ENCODE measurements at places on chromosomes 5 and 9.

GRCh38 chr9:7185612-7186011 lies 427.8 kb downstream of the KDM4C start:
- DNase-seq = peak; percentile 73

DNA sequence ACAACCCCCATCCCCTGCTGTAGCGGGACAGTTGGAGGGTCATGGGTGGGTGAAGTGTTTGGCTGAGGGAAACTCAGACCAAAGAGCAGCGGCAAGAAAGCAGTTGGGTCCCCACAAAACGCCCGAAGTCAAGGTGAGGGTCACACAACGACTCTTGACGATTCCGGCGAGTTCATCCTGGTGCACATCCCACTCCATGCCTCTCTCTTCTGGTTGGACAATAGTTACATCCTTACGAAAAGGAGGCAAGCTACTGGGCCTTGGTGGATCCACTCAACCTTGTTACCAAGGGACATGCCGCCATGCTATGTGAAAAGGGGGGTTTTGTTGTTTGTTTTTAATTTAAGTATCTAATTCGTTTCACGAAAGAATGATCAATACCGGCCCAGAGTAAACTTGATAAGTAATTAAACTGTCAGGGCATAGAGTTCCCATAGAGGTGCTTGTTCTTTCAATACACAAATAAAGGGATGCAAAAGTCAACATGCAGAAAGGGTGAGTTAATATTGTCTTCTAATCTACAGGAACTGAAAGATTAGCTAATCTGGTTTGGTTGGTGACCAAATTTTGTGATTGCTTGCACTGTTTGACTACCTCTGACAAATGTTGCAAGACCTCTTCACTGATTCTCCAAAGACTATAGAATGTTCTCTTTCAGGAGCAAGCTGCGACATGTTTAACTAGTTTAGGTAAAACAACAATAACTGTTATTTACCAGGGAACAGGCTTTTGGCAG lies 732 bp upstream of the SMIM15 start:
- DNase-seq = no peak

GRCh38 chr9:136698635-136699246 lies 11.5 kb upstream of the AGPAT2 start:
- no peak for DNase-seq

DNA sequence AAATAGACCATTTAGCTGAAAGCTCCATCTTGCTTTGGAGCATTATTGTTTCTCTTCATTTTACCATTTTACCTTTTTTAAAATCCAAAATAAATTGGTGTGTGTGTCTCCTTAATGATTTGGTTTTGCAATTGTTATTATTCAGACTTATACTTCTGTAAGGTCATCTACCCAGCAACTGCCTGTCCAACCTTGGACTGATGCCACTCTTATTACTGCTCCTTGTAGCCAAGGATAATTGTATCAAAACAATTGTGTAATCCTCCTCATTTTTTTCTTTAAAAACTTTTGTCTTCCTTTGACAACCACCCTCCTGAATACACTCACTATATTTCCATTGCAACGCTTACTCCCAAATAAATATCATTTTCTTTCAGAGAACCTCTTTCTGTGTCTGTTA lies 30.3 kb upstream of the HMGCR start:
- no peak for DNase-seq

DNA sequence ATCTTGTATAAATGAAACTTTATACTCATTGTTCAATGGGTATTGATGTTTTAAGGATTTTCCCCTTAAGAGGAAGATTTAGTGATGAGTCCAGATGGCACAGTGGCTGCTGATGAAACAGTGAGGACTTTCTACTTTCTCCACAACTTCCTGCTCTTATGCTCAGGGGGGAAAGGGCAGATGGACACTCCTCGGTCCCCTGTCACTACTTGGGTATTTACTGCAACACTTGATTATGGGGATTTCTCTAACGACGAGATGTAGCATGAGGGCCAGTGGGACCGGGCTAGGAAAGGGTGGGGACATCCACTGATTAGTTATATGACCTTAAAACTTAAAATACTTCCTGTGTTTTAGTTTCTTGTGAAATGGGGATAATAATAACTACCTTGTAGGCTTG lies 146.1 kb upstream of the HMHB1 start:
- DNase-seq = no peak

GRCh38 chr5:39665328-39665727 lies 240.5 kb upstream of the DAB2 start:
- no peak for DNase-seq

GRCh38 chr9:1997646-1998045 lies 17.5 kb upstream of the SMARCA2 start:
- no peak for DNase-seq

DNA sequence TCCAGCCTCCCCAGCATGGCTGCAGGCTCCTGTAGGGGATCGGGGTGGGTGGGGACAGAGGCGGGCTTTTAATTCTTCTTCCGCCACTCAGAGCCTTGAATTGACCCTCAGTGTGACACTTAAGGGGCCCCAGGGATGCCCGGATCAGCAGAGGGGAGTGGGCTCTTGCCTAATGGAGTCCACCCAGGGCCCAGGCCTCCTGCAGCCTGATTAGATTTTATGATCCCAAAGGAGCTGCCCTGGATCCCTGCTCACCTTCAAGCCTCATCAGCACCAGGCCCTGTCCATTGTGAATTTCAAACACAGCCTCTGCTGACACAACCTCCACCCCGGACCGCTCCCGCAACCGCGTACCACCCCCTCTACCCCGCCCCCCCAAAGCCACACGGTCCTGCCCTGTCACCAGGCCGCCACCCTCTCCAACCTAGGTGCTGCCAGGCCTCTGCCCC lies 214.1 kb upstream of the IER5L start:
- DNase-seq = no peak

DNA sequence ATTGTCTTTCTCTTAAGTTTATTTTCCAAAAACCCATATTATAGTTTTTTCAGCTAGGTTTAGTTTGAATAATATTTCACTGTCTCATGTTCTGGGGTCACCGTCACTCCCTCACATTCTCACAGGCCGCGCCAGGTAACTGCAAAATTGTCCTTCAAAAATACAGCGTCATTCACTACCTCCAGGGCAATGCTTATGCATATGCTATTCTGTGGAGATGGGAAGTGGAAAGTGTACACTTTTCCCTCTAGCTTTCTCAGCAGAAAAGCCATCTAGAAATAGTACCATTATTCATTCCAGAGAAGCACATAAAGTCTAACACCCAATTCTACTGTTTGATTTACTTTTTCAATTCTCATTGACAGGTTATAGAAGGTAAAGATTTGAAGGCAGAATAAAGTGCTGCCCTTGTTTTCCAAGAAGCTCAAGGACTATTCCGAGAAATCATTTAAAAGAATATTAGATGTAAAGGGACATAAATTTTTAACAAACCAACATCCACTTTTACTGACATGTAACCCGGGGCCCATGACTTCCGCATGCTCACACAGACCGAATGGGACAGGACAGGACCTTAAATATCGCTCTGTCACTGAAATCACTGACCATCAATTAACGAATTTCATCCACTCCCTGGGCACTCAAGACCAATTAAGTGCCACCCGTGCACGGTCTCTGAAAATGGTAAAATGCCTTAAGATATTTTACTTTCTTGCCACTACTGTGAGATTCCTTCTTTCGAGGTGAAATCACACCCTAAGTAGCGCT lies 720 bp downstream of the NUDT12 start:
- no peak for DNase-seq

DNA sequence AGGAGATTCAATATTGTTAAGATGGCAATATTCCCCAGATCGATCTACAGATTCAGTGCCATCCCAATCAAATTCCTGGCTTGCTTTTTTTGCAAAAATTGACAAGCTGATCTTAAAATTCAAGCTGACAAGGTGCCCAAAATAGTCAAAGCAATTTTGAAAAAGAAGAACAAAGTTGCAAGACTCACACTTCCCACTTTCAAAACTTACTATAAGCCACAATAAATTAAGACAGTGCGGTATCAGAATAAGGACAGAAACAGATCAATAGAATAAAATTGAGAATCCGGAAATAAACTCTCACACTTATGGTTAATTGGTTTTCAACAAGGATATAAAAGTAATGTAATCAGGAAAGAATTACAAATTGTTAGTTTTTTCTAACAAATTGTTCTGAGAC lies 97.1 kb downstream of the NRG2 start:
- DNase-seq = no peak
